Neural crest cell (in vitro differentiated cells): ENCODE measurements at places on chromosomes 13 and 19. TPM values are rescaled to one million over a fixed set of nuclear protein-coding genes. Genes with fewer than 3 reads are reported as not detected.

KANK3 gene
- 0.66 and 0.77 TPM in 2 replicates for total RNA-seq

DNA sequence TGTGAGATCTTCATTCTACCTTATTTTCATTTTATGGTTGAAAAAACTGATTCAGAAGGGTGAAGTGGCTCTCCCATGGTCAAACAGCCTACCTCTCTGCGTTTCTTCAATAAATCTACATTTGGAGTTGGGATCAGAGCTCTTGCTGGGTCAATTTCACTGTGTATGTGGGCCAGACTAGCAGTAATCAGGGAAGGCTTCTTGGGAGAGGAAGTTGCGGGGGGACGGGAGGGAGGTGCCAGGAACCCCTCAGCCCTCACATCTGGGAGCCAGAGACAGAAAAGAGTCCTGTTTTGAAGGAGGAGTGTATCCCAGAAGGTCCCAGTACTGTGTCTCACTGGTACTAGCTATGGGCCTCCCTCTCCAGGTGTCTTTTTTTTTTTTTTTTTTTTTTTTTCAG lies 934 bp downstream of the KXD1 start:
- no peak for DNase-seq

DNA sequence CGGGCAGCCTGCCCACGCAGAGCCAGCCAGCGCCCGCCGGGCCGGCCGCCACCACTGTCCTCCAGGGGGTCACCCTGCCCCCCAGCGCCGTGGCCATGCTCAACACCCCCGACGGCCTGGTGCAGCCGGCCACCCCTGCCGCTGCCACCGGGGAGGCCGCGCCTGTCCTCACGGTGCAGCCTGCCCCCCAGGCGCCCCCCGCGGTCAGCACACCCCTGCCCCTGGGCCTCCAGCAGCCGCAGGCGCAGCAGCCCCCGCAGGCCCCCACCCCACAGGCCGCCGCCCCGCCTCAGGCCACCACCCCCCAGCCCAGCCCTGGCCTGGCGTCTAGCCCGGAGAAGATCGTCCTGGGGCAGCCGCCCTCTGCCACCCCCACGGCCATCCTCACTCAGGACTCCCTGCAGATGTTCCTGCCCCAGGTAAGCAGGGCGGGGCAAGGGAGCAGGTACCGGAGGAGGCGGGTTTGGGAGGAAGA lies 32.3 kb upstream of the EHD2 start:
- DNase-seq, result no peak

DNA sequence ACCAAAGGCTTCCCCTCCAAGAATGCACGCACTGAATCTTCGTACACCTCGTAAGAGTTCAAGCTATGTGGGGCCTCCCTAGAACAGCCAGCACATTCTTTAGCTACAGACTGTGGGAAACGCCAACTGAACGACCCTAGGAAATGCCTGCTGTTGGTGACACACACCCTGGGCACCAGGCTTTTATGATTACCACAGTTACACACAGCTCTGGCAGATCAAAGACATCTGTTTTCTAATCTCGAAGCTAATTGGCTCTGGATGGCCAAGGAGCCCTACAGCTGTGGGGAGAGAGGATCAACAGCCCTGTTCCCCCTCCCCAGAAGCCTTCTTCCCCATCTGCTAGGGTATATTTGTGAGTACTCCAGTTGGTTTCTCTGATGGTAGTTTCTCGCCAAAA lies 123.0 kb downstream of the COL4A1 start:
- DNase-seq, result no peak

DNA sequence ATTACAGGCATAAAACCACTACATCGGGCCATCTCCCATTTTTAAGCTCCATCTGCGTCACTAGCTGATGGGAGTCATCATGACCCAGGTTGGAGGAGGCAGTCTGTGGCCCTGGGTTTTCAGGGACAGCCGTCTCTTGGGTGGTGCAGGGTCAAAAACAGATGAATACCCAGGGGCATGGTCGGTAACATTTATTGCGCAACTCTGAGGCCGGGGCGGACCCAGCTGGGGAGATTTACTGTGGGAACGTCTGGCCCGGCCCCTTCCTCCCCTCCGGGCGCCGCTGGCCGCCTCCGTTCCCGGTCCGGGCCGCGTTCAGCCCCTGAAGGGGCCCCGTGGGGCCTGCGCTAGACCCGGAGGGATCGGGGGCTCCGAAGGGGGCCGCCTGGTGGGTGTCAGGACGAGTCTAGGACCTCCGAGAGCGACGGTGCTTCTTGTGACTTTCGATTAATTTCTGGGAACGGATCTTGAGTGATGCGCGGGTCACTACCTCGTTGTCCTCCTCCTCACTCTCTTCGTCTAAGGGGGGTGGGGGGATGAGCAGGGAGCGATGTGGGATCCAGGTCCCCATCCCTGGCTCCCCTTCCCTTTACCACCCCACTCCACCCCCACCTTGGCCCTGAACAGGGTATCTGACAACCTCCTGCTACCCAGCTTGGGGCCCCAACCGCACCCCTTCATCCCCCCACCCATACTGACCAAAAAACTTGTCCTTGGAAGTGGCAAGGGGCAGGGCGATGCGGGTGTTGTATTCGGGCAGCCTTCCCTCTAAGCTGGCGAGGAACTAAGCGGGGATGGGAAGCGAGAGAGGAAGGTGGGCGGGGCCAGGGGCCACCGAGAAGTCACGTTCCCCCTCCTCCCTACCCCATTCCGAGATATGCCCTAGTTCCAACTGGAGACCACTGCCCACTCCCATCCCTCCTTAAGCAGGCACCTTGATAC lies 1.6 kb upstream of the RGL3 start:
- DNase-seq, result no peak

DNA sequence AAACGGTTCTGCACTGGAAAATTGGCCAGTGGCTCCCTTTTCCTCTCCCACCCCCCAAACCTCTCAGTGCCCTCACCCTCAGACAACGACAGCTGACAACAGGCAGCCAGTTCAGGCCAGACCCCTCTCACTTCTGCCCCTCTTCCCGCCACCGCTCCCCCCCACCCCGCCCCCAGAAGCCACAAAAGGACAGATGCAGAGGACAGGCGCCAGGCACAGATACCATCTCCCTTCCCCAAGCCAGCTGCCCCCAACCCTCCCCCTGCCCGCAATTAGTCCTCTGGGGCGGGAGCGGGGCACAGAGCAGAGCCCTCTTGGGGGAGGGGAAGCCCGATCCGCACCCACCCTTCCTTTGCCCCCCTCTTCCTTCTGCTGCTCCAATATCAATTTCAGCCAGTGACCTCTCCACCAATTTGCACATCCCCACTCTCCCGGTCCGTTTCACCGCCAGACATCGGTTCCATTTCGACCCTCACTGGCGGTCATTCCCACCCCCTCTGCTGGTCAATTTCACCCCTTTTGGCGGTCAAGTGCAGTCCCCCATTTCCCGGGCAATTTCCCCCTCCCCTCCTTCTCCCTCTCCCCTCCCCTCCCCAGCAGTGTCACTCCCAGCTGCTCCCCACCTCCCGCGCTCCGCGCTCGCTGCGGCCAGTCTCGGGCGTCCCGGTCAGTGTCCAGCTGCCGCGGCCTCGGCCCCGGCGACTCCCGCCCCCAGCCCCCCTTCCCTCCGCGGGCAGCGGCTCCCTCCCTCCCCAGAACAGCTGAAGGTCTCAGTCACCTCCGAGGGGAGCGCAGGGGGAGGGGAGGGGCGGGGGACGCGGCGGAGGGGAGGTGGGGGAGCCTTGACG lies at the start of gene SHD:
TSS of gene SHD (plus strand) at position 848 of the 848 bp plus-strand sequence. CDS start 798 bp downstream, outside the sequence.
- DNase-seq, result peak; percentile 26
